D721Med (cell line): ENCODE measurements at places on chromosomes 4 and X.

DNA sequence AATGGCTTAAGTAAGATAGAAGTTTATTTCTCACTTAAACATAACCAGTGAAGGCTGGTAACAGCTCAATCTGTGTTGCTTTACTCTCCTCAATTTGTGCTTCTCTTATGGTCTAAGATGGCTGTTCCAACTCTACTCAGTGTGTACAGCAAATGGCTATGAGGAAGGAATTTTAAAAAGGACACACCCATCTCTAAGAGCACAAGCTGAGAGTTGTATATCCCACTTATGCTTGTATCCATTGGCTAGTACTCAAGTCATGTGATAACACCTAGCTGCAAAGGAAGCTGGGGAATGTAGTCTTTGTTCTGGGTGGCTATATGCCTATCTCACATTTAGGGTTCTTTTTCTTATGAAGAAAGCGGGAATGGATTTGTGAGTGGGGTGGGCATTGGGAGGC, 63.3 kb downstream of the GPAT3 start:
- DNase-seq: no peak

GRCh38 chrX:39982948-39983347, 114.8 kb downstream of the BCOR start:
- no peak for DNase-seq

GRCh38 chr4:126404549-126404948, 1089.8 kb downstream of the FAT4 start:
- no peak for DNase-seq

DNA sequence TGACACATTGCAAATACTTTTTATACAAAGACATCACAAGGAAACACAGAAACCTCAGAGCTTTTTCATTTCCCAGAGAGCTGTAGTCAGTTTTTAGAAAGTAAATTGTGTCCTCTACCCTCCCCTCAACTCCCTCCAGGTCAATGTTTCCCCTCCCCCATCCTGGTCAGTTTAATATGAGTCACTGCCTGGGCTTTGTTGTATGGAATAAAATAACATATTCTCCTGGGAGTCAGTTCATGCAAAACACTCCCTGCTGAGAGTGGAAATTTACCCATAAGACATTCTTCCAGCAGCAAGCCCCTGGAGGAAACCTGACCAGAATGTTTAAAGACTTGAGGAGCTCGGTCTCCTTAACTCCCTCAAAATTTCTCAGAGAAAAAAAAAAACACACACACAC, 270.1 kb upstream of the LDB2 start:
- no peak for DNase-seq

DNA sequence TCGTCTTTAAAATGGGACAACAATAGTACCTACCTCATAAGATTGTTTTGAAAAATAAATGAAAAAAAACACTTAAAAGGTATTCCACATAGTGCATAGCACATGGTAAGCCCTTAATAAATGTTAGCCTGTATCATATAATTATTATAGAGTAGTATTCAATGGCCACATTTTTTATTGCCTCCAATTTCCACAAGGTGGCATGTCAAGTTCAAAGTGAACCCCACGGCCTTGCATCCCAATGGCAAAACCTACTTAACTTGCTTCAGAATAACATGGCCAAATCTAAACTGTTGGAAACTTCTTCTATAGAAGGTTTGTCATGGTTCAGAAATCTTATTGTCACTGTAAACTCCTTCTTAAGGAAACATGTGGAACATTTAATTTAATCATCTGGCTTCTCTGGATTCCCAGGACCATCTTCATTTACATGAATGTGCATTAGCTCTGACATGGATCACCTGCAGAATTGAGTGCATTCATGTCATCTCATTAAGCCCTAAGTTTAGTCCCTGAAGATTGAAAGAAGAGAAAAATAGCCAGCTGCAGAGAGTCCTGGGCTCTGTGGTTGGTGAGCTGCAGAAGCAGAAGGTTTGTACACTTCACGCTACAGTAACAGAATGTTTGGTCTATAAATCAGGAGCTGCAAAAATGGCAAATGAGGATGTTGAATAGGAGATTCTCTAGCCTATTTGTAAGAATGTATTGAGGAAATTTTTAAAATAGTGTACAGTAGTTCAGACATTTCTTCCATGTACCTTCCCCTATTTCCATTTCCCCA, 61.0 kb downstream of the ANXA3 start:
- DNase-seq: no peak
